AG09309 (cell line): ENCODE measurements at places on chromosomes 2 and 18.
A peak's percentile ranks its signal among the peaks of the same experiment; 100 is the strongest.

GRCh38 chr2:200787351-200788120 lies 24.2 kb upstream of the BZW1 start:
- DNase-seq, result peak; percentile 84

DNA sequence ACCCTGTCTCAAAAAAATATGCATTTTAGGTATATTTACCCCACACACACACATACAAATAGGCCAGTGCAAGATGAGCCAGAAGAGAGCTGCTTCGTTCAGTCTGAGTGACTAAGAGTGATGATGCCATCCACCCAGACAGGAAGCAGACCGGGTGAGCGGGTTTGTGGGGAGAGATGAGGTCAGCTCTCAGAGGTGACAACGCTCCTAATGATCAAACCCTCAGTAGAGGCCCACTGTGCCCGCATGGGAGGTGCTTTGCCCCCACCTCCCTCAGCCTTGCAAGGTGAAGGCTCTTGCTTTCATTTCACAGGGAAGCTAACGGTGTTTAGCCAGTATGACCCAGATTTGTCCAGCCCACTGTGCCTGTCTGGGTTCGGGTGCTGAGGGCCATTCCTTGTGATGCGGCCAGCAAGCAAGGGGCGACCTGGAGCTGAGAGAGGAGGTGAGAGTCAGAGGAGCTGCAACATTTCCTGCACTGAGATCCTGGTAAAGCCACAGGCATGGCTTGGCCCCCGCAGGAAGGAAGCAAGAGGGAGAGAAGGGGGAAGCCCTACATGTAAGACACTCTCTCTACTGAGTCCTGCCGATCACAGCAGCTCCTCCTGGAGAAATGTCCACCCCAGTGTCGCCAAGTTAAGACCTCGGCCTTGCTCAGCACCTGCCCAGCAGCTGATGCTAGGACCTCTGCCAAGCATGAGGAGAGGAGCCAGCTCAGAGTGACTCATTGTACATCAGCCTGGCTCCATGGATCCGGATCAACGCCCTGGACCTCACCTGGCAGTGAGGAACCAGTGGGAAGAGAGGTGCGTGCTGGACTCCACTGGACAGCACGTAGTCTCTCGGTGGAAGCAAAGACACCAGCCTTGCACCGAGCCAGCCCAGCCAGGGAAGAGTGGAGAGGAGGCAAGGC lies 37.0 kb downstream of the NIFK start:
- peak; percentile 43 for DNase-seq

GRCh38 chr2:106138543-106139237 lies 55.4 kb downstream of the UXS1 start:
- no peak for DNase-seq

DNA sequence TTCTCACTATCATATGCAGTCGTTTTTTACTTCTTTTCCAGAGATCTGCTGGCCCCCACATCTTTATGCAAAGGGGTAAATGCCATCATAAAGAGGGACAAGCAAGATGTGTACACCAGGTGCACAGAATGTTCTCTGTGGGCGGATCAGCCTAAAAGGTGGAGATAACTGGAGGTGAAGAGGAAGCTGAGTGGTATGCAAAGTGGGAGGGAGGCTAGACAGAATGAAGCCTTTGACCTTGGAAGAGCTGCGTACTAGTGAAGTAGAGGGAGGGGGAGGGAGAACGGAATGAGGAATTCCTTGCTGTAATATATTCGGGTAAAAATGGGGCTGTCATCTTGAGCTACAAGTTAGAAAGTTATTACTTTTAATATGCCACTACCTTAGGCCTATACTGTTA lies 287.5 kb upstream of the VRK2 start:
- no peak for DNase-seq

DNA sequence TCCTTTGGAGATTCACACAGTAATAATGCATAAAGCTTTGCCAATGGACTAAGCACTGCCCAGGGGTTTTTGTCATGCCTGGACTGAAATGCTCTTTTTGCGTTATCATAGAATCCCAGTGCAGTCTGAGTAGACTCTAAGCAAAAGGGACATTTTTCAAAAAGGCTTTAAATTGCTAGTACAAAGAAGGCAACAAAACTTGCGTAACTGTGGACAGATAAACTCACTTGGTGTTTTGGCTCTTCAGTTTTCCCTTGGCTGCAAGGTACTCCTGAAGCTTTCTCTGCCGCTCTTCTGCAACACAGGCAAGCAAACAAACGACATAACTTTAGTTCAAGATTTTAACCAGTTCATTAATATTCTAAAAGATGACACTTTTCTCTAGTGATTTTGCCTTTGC lies 2.1 kb downstream of the CKAP2L start:
- no peak for DNase-seq

GRCh38 chr18:34357944-34358580 lies 133.3 kb upstream of the NOL4 start:
- DNase-seq, result no peak

GRCh38 chr2:120616261-120616660 lies 119.4 kb upstream of the GLI2 start:
- no peak for DNase-seq

DNA sequence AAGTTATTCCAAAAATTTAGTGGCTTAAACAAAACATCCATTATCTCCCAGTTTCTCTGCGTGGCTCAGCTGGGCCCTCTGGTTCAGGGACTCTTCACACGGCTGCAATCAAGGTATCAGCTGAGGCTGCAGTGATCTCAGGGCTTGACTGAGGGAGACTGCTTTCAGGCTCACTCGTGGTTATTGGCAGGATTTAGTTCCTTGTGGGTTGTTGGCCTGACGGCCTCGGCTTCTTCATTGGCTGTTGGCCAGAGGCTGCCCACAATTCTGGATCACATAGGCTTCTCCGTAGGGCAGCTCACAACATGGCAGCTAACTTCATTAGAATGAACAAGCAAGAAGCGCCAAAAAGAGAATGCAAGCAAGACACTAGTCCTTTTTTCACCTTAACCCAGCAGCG lies 90.1 kb downstream of the ABI2 start:
- DNase-seq, result no peak

GRCh38 chr2:138475277-138475776 lies 26.2 kb upstream of the SPOPL start:
- DNase-seq, result no peak

DNA sequence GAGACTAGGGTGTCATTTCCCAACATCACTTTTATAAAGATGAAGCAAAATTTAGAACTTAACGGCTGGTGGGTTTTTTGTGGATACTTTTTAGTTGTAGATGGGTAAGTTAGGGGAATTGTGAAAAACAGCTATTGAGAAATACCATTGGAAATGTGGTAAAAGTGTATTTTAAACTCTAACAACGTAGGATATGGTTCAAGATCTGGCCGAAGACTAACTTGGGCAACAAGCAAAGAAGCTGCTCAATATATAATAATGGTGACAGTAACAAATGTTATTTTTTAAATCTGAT lies 1.6 kb downstream of the DNAH7 start:
- DNase-seq, result no peak

- no peak for DNase-seq
These were observed 87.0 kb downstream of the LIPG start for GRCh38 chr18:49648811-49649210.

DNA sequence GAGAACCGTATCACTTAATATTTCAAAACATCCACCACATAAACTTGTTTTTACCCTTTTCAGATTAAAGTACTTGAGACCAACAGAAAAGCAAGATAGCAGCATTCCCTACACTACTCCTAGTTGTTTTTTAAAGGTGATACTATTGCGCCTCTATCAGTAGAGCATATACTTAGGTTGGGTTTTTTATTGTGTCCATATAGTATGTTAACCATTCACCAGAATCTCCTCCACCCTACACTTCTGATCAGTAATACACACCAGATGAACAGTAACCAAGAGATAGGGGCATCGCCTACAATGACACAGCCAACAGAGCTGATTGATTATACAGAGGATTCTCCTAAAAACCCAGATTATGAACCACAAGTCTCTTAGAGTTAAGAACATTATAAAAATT lies 70.1 kb upstream of the ZNF385B start:
- DNase-seq, result no peak

DNA sequence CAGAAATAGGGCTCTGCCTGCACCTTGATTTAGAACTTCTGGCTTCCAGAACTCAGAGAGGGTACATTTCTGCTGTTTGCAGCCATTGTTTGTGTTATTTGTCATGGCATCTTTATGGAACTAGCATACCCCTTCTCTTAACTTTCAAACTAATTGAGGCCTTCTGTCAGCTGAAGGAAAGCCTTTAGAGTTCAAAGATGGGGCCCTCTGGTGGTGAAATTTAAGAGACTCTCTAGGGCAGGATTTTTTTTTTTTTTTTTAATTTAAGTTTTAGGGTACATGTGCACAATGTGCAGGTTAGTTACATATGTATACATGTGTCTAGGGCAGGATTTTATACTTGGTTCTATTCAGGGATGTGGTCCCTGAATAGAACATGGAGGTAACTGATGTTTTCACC lies 260.6 kb upstream of the LINC00305 start:
- no peak for DNase-seq

DNA sequence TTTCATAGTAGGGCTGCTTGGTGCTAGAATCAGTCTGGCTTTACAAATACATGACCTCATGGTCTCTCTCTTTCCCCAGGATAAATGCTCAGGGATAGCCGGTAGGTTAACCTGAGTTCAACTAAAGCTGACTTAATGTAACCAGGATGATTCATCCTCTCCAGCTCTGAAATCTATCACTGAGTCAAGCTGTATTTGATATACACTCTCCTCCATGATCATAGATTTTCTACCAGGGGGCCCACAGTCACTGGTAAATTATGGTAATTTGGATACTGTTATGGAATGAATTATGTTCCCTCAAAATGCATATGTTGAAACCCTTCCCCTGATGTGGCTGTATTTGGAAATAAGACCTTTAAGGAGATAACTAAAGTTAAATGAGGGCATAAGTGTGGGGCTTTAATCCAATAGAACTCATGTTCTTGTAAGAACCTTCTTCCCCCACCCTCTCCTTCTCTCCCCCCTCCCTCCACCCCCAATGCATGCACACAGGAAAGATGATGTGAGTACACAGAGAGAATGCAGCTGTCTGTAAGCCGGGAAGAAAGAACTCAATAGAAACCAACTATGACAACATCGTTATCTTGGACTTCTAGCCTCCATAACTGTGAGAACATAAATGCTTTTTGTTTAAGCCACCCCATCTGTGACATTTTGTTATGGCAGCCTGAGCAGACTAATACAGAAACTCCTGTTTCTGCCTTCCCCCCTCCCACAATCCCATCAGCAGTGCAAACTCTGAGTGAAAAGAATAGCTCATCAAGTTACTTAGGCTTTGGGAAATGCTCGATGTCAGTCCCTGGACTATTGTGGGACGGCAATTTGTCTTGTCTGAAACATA lies 134.9 kb upstream of the KYNU start:
- no peak for DNase-seq

DNA sequence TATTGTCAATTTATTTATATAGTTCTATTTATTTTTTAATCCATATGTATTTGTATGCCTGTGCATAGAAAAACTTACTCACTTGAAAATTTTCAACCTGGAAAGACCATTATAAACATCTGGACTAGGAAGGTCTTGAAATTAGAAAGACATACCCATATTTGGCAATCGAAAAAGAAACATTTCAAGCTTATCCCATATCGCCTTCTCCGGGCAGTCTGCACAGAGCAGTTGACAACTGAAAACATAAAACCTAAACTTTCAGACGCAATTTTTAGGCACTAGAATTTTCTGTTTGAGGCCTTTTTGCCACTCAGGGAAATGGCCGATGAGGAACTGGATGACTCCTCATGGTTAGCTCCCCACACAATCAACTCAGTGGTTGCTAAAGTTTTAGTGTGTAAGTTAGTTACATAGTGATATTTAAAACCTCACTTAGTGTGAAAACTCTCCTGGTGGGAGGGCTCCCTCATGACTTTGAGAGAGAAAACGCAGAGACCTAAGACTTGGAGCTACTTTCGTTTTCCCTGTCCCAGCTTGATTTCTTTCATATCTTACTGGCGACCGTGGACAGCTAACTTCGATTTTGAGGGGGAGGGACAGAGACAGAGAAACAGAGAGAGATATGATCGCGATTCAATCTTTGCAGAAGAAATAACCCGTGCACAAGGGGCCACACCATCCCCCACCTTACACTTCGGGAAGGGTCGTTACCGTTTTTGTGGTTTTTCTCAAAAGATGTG lies 3.2 kb upstream of the HOXD12 start:
- DNase-seq, result no peak

GRCh38 chr2:226122041-226122440 lies 677.6 kb downstream of the IRS1 start:
- DNase-seq, result no peak

DNA sequence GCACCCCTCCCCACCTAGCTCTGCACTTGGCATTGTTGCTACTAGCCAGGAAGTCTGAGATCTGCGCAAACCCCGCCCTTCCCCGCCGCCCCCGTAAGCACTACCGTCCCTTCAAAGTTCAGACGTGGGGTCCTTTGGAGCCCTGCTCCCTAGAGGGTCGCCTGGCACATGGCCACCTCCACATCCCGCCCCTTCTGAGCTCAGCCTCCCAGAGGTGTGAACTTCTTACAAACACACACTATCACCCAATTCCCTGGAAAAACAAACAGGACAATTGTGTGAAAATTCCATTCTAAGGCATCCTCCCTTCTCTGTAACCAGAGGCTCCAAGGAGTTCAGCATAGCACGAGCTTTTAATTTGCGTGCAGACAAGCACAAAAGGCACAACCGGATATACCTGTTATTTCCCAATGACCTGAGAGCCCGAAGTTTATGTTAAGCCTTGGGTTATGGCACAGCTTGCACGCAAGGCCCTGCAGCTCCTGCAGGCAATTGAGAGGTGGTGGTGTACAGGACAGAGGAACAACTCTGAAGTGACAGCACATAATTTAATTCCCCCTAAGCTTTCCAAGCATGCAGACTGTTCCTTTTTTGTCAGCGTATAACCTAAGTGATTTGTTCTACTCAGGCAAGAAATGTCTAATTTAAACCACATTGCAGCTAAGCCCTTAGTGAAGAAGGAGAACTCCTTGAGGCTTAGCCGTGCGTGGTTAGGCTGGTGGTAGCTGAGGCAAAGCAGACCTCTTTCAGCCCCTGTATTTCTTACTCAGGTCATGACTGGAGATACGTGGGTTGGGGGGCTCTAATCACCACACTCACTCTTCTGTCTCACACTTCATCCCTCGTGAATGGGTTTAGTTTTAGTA lies 20.3 kb upstream of the CYP1B1 start:
- no peak for DNase-seq

GRCh38 chr2:136932700-136933099 lies 167.4 kb downstream of the THSD7B start:
- DNase-seq, result no peak

DNA sequence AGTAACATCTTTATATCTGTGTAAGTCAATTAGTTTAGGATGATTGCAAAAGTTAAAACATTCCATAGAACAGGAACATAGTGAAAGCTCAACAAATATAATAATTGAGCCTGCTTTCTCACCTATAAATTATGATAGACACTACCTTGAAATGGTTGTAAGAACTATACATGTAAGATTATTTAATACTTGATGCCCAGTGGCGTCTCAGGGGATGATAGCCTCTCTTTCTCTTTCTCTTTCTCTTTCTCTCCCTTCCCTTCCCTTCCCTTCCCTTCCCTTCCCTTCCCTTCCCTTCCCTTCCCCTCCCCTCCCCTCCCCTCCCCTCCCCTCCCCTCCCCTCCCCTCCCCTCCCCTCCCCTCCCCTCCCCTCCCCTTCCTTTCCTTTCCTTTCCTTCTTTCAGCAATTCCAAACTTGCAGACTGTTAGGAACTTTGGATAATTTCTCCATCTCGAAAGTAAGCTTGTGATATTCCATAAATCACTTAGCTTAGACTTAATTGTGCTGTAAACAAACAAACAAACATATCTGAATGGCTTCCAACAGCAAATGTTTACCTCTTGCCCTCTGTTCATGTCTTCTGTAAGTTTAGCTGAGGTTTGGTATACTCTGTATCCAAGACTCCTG lies 1102.7 kb downstream of the TSN start:
- no peak for DNase-seq
